ENCODE measurements at places on chromosomes 5 and 9. TPM values are rescaled to one million over a fixed set of nuclear protein-coding genes. Genes with fewer than 3 reads are reported as not detected.

SDHA gene
- total RNA-seq, result 95.9 TPM

ANKRD34B gene
- total RNA-seq, result not detected

DDX41 gene
- total RNA-seq, result 64.5 TPM

KDM3B gene
- total RNA-seq, result 37.3 TPM
